Glutamatergic neuron (in vitro differentiated cells): ENCODE measurements at places on chromosomes 4 and X.

DNA sequence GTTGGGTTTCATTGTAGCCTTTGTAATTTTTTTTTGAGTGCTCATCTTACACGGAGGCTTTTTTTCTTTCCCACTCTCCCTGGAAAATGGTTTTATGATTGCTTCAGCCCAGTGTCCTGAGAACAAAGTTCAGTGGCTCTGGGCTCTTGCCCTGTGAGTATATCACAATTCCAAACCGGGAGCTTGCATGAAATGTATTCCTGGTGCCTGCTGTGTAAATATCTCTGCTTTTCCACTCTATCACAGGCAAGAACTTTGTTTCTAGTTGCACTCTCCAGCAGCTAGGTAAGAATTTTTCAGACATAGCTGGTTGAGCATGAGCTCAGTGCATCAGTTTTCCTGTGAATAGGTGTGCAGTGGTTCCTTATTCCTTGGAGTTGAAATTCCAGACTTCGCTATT lies 60.8 kb downstream of the SUPT20HL2 start:
- no peak for DNase-seq

GRCh38 chr4:186939226-186939625 lies 215.6 kb upstream of the FAT1 start:
- no peak for DNase-seq

GRCh38 chr4:122903766-122904288 lies 18.6 kb downstream of the NUDT6 start:
- no peak for DNase-seq

GRCh38 chr4:53744446-53745160 lies 153.3 kb upstream of the LNX1 start:
- no peak for DNase-seq

GRCh38 chr4:124487651-124488050 lies 224.9 kb downstream of the ANKRD50 start:
- DNase-seq: no peak

DNA sequence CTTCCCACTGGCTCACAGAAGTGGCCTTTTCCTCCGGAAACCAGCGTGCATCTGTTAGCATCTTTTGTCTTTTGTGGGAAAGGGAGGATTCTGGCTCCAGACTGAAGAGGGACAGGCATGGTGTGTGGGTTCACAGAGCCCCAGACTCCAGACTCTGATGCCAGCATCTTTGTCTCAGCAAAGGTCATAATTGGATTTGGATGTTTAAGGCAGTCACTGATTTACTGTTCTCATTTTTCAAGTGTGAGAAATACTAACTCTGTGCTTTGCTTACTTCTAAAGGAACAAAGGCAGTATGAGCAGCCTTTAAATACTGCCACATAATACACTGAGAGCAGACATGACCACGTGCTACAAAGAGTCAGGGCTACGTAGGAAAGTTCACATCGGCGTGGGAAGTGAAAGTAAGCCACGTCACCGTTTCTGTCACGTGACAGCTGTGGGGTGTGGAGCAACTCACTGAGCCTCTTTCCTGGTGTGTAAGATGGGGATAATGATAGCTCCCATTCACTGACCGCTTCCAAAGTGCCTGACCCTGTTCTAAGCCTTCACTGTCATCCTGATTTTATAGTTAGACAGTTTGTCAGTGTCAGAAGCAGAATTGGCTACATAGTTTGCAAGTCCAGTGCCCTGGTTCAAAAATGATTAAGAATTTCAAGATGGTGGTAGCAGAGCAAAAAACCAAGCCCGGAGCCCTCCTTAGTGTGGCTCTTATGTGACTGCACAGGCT lies 24.8 kb upstream of the TMSB4X start:
- DNase-seq: no peak

GRCh38 chrX:73481521-73481920 lies 34.7 kb downstream of the CDX4 start:
- DNase-seq: no peak

DNA sequence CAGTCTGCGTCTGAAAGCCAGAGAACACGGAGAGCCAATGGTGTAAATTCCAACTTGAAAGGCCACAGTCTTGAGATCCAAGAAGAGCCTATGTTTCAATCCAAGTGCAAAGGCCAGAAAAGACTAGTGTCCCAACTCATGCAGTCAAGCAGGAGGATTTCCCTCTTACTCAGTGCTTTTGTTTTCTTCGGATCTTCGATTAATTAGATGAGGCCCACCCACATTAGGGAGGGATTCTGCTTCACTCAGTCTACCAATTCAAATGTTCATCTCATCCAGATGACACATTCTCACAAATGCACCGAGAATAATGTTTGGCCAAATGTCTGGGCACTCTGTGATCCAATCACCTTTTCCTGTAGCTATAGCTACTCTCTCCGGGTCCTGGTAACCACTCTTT lies 91.5 kb upstream of the S100G start:
- DNase-seq: no peak

- no peak for DNase-seq
Observed at GRCh38 chrX:118978451-118978850, 4.0 kb downstream of the LONRF3 start.
